ENCODE measurements at places on chromosomes 13 and 19. TPM values are rescaled to one million over a fixed set of nuclear protein-coding genes. Genes with fewer than 3 reads are reported as not detected.

DNA sequence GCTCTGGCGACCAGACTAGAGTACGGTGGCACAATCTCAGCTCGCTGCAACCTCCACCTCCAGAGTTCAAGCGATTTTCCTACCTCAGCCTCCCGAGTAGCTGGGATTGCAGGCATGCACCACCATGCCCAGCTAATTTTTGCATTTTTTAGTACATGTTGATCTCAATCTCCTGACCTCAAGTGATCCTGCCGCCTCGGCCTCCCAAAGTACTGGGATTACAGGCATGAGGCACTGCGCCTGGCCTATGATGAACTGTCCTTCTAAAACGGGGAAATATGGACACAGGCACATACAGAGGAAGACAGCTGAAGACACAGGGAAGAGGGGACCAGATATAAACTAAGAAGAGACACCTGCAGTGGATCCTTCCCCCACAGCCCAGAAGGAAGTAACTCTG, 12.7 kb downstream of the CLEC4M start:
- no peak for DNase-seq

DNA sequence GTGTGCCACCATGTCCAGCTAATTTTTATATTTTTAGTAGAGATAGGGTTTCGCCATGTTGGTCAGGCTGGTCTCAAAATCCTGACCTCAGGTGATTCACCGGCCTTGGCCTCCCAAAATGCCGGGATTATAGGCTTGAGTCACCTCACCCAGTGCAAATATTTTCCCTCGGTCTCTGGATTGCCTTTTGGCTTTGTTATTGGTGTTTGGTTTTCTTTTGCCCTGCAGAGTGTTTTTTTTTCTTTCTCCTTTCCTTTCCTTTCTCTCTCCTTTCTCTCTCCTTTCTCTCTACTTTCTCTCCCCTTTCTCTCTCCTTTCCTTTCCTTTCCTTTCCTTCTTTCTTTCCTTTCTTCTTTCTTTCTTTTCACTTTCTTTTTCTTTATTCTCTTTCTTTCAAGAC, 33.2 kb downstream of the KDM4B start:
- no peak for DNase-seq

DNA sequence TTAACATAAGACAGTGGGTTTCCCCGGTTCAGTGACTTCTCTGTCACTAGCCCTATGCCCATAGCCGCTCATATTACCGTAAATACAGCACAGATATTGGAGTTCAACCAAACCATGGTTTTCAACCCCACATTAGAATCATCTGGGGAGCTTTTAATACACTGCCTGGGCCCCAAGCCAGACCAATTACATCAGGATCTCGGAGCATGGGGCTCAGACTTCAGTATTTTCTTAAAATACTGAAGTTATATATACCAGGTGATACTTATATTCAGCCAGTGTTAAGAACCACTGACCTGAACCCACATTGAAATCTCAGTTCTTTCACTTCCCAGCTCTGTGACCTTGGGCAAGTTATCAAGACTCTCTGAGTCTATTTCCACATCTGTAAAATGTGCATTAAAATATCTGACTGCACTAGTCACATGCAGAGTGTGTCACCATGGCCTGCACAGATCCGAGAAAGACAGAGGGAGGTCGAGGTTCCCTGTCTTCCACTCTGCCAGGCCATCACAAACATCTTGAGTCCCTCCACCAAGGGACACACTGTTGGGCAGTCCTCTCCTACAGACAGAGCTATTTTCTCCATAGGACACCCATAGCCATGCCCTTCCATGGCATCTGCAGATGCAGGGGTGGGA, 32.2 kb upstream of the IPO5 start:
- no peak for DNase-seq

DNA sequence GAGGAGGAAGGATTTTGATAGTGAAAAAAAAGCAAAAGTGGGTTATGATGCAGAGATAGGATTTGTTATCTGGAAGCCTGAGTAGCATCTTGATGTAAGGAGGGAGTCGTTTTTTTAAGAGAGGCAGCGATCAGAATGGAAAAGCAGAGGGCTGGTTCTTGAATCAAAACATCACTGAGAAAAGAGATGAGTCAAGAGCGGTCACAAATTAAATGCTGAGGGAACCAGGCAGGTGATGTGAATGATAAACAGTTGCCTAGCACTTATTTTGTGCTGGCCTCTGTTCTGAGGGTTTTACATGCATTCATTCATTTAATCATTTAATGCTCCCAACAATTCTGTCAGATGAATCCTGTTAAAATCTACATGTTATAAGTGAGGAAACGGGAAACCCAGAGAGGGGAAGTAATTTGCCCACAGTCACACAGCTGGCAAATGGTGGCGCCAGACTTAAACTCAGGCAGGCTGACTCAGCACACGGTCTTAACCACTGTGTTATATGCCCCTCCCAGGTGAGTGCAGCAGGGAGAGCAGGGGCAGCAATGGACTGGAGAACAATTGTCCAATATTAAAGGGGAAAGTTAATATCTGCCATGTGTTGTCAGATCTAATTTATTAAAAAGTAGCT, 21.4 kb downstream of the SIGLECL1 start:
- no peak for DNase-seq

- no peak for DNase-seq
Measured at GRCh38 chr19:11239377-11240000, at the start of gene ANGPTL8. Gene ANGPTL8, plus strand, starts transcription at chr19:11239619. Its CDS starts 19 bp downstream, at chr19:11239638.

DNA sequence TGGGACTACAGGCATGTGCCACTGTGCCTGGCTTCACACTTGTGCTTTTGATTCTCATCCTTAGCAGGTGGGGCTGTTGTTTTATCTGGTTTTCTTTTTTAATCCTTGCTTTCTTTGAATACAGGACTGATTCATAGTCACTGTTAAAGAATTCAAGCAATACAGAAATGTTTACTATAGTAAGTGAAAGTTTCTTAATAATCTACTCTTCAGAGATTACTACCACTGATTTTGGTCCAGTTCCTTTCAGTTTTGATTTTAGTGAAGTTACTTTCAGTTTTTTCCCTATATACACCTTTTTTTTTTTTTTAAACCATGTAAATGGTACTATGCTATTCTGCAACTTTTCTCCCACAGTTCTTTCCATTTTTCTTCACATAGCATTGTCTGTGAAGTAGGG, 53.6 kb downstream of the GATAD2A start:
- no peak for DNase-seq

DNA sequence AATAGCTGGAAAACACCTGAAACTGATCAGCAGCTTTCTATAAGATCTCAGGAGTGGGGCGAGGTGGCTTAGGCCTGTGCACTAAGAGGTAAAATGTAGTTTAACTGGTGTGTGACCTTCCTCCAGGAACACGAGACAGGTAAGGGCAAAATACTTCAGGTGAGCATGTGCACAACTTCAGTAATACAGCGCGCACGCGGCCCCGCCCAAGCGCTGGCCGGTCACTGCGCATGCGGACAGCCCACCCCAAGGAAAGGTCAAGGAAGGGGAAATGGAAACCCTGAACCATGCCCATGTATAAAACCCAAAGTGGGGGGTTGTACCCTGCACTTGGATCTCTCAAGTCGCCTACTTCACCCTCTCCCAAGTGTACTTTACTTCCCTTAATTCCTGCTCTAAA, 49.4 kb upstream of the ARHGEF7 start:
- DNase-seq, result no peak

- peak; percentile 11 for DNase-seq
Measured at GRCh38 chr13:99361197-99361596, 54.0 kb upstream of the GPR183 start.

DNA sequence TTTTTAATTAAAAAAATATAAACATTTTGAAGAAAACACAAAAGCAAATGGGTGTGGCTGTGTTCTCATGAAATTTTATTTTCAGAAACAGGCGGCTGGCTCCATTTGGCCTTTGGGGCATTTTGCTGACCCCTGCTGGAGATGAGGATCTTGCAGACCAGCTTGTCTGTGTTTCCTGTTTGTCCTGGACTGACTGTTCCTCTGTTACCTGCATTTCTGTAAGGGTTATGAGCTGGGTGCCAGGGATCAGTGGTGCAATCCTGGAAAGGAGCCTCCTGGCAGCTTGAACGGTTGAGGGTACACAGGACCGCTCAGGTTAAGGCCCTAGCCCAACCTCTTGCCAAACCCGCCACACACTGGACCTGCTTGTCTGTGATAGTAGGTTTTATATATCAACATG, 49.9 kb downstream of the ZNF787 start:
- DNase-seq, result no peak

GRCh38 chr19:57720878-57721277, 6.5 kb downstream of the ZNF671 start:
- DNase-seq, result no peak

DNA sequence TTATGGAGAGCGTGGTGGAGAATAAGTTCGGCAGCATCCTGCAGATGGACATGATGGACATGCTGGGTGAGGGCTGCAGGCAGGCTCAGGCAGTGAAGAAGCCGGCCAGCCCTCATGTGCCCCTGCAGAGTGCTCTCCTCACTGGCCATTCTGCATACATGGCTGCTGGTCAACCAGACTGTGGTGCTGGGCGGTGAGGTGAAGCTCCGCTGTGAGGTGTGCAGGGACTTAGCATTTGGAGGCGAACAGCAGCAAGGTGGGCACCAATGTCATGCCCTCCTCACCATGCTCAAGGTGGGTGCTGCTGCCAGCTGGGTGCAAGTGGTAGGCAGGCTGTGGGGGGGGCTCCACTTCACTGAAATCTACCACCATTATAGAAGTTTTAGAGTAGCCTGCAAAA, 5.7 kb upstream of the ZNF492 start:
- DNase-seq, result no peak

DNA sequence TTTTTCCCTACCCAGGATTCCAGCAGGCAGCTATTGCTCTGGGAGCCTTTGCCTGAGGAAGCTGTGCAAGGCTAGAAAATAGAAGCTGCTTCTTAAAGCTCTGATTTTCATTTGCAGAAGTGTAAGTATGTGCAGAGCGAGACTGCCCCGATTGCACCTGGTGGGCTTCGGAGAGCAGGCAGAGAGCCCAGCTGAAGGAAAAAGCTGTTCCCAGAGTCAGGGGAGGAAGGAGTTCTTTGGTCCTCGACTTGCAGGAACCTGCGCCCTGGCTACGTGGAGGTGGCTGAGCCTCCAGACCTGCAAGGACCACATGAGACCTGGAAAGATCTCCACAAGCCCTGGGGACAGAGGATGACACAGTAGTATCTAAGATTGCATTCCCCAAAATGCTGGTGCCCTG, 235.0 kb upstream of the ARGLU1 start:
- DNase-seq, result no peak

- no peak for DNase-seq
Measured at GRCh38 chr13:51360489-51360888, 21.0 kb downstream of the SERPINE3 start.

DNA sequence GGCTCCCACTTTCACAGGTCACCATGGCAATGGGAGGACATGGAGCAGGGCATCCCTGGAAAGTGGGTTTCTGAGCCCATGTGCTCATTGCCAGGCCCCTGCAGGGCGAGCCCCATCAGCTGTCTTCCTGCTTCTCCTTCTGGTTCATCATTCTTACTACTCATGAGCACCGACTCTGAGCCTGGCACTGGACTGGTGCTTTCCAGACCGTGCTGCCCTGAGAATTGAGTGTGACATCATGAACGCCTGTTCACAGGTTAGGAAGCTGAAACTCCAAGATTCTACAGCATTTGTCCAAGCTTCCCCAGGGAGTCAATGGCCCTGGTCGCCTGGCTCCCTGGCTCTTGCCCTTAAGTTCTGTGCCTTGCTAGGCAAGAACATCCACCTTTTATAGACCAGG, 210.4 kb upstream of the ZNF536 start:
- no peak for DNase-seq

DNA sequence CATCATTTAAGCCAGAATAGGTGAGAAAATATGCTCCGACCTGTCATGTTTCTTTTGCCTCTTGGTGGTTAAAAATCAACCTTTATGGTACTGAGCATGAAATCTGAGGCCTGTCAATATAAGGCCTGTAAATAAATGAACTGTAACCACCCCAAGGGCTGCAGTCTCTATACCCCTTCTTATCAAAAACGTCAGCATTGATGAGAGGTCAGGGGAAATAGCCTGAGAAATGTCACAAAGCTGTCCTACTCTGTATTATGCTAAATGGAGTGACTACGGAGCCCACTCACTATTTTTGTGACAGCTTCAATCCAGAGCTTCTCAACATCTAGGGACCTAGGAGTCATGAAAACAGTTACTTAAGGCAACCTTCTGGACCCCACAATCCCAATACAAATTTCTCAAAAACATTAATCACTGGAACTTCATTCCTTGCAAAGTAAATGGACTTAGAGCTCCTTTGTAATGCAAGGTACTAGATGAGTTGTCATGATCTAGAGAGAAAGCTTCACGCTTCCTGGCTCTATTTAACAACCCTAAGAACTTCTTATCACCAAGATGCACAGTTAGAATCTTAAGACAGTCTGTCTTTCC, 2.7 kb upstream of the RAP2A start:
- no peak for DNase-seq

DNA sequence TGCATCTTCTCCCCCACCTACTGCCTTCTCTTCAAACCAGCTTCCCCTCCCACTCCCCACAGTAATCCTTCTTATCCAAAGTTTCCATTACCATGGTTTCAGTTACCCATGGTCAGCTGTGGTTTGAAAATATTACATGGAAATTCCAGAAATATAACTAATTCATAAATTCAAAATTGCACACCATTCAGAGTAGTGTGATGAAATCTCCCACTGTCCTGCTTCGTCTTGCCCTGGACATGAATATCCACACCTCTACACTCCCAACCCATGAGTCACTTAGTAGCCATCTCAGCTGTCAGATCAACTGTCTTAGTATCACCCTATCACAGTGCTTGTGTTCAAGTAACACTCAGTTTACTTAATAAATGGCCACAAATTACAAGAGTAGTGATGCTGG, 3.8 kb upstream of the KCTD12 start:
- no peak for DNase-seq

DNA sequence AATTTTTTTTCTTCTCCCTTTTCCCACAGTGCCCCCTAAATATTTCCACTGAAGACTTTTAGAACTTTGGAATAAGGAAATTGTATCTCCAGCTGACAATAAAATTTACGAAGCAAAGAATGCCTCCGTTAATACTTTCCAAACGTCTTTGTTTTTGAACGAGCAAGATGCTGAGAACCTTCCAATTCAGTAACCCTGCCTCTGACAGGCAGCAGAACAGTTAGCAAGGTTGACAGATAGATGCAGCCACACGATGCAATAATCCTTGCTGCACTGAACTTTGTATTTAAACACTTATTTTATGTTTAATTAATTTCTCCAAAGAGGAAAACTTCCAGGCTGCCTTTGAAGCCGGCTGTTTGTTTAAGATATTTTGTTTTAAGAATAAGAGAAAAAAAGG, 71.8 kb upstream of the TSHZ3 start:
- DNase-seq, result no peak

The NFIX gene
- 22.3 TPM for total RNA-seq

The LHFPL6 gene
- total RNA-seq, result 69.2 TPM

The SULT2A1 gene
- not detected for total RNA-seq

The CEACAM3 gene
- not detected for total RNA-seq

The SLAIN1 gene
- 5.1 TPM for total RNA-seq

The ILF3 gene
- 98.0 TPM for total RNA-seq

The ZNF99 gene
- total RNA-seq, result not detected

The ZNF540 gene
- 0.51 TPM for total RNA-seq

All from dermis microvascular lymphatic vessel endothelial cell (primary cell).